ENCODE measurements at places on chromosomes 11 and 22.

GRCh38 chr22:47563406-47564157, 801.1 kb downstream of the TBC1D22A start:
- DNase-seq = no peak

- no peak for DNase-seq
Observed at GRCh38 chr11:18615628-18616392, 16.2 kb downstream of the MISFA start.

DNA sequence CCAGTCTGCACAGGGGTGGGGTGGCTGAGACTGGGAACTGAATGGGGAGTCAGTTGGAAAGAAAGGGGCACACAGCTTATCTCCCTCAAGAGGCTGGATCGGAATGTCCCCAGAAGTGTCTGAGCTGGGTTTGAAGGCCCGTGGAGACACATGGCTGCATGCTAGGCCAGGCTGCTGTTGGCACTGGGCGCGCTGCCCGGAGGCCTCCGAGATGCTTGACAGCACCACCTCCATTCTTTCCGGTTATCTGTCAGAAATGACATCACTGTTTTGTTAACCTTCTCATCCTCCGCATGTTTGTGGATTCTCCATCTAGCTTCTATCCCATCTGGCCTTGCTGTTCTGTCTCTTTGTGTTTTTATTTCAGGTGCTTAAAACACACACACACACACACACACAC, 85.5 kb downstream of the APIP start:
- DNase-seq = peak; percentile 24

- no peak for DNase-seq
Observed at GRCh38 chr22:17397756-17398547, 28.7 kb downstream of the CECR2 start.

DNA sequence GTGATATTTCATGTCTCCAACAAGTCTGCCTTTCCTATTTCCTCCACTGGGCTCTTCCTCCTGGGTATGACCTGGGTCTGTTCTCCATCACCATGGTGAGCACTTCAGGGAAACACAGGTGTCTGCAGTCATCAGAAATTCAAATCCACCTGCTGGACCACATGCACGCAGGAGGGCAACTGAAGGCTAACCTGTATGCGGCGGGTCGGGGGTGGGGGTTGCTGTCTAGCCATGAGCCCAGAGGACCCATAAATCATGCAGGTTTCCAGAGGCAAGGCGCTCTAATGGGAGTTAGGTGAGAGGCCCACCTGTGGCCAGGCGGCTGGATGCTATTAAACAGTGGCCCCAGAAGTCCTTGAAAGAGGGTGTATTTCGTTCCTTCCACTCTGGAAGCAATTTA, 11.1 kb upstream of the PAMR1 start:
- DNase-seq = no peak

DNA sequence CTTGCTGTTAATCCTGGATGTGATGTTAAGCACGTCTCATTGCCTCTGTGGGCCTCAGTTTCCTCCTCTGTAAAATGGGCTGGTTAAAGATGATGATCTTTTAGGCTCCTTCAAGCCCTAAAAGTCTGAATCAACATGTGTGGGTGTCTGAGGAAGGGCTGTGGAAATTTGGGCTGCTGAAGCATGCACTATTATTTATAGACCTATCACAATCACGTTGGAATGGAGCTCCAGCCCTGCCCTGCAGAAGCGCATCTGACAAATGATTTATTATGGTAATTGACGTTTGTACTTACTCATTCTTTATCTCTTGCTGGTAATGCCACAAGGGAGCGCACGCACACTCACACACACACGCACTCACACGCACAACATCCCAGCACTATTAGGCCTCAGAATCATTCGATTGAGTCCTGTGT, 20.4 kb downstream of the P2RX3 start:
- no peak for DNase-seq

DNA sequence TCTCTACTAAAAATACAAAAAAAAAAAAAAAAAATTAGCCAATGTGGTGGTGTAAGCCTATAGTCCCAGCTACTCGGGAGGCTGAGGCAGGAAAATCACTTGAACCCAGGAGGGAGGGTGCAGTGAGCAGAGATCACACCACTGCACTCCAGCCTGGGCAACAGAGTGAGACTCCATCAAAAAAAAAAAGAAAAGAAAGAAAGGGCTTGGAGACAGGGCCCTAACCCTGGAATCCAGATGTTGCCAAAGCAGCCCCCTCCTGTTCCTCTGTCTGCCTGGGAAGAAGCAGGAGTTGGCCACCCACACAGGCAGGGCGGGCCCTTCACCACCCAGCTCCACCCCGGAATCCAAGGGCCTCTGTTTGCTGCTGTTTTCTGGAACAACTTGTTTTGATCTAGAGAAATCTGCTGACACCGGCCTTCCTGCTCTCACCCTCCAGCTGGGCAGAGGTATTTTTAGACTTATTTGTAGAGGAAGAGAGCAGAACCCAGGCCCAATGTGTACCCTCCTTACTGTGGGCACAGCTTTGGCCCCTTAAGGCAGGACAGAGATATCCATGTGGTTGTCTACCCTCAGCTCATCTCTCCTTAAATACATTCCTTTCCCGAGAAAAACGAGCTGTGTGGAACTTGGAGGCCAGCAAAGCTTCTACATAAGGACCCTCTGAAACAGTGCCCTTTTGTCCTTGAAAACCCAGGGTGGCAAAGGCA, 2.7 kb upstream of the NEAT1 start:
- no peak for DNase-seq

DNA sequence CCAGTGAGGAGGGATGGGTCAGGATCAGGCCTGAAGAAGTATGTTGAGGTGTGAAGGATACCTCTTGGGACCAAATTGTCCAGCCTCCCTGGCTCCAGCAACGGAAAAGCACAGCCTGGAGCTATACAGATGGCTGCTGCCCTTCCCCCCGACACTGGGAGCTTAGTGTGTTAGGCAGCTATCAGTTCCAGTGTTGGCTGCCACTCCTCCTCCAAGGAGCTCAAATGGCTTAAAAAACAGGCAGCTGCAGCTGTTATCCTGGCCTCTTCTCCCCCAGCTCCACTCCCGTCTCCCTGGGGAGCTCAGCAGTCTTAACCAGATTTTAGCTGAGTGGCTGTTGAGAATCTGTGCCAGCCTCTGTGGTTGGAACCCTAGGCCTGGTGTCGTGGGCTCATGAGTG, 225.0 kb downstream of the JRKL start:
- DNase-seq = no peak

- no peak for DNase-seq
Observed at GRCh38 chr11:114782650-114783310, 104.5 kb downstream of the NXPE2 start.

GRCh38 chr22:36964106-36964505, 50.7 kb downstream of the CSF2RB start:
- DNase-seq = no peak

GRCh38 chr22:37310815-37311595, 28.7 kb downstream of the CYTH4 start:
- no peak for DNase-seq

DNA sequence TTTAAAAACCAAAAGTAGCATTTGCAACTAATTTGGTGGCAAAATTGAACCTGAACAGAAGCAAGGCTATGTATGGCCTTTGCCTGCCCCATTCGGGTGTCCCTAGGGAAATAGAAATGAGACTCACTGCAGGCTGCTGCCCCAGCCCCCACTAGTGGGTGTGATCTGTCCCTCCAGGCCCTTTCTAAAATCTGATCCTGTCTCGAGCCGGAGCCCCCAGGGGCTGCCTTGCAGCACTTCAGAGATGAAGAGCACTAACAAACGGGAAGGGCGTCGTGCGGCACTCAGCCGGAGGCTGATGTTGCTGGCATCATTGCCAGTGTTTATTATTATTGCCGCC, 43.2 kb downstream of the CD82 start:
- DNase-seq = no peak

DNA sequence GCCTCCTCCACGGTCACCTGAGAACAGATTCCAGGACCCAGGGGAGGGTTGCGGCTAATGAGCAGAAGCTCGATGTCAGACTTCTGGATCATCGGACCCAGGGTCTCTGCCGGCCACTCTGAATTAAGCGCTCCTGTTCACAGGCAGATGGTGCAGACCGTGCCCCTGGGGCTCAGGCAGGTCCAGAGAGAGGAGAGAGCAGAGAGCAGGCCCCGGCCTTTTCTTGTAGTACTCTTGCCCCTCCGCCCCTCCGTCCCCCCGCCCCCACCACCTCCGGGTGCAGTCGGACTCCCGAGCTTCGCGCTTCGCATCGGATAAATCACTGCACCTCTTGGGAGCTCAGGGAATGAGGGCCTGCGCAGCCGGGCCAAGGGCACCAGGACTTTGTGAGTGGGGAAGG, 50.3 kb downstream of the RPS6KA4 start:
- no peak for DNase-seq

DNA sequence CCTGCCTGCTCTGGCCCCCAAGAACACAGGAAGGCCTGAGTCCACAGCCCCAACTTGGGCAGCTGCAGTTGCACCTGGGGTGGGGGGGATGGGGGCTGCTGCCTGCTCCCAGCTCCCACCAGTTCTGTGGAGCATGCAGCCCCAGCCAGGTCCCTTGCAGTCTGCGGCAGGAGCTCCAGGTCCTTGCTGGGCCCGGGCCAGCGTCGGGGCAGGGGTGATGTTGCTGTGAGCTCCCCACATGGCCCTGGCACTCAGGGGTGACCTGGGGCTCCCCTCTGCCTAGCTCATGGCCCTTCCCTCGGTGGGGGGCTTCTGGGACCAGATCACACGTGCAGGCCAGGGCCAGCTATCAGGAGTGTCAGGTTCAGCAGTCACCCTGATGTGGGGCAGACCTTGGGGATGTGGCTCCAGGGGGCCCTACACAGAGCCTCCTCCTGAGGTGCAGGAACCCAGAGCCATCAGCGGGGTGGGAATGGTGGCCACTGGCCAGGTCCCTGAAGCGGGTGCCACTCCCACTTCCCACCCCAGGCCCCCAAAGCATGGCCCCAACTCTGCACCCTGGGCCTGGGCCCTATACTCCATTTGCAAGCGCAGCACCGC, 10.4 kb upstream of the MED17 start:
- no peak for DNase-seq

DNA sequence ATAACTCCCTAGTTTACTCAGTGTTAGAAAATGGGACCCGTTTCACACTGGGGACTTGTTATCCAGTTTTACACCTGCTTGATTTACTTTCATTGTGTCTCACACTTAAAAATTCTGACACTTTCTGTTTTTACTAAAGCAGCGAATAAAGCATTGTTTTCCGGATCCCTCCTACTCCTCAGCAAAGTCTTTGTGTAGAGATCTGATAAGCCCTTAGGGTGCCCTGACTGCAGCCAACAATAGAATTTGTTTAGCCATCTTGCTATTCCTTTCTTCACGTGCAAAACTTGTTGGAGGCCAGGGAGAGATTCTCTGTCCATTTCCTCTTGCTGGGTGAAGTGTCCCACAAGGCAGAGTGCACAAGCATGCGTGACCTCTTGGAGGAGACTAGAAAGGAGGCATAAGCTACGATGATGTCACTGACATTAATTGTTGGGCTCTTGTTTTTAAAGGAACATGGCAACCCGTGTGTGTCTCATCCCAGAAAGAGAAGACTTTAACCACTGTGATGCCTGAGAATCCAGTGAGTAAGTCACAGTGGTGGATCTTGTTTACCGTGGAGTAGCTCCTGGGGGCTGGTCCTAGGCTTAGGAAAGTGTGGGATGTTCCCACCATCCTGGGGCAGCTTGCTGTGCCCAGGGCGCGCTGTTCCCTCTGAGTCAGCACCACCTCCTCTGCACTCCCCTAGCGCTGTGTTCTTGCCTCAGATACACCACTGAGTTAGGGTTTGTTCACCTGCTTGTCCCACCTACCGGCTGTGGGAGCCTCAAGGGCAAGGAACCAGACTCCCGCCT, 27.7 kb downstream of the MICAL2 start:
- no peak for DNase-seq

DNA sequence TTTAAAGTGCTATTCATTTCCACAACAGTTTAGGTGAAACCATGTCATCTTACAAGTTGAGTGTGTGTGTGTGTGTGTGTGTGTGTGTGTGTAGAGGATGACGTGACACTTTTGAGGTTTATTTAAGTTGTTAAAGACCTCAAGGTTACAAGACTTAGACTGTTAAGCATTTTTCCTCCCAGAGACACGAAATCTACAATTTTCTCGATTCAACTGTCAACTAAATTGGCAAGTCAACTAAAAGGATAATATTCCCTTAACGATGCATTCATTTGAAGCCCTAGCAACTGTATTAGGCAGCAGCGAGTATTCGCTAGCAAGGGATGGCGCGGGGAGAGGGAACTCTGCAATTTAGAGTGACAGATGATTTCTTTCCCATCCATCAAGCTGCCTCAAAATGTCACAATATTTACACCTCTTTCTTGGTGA, 17.6 kb upstream of the BDNF start:
- no peak for DNase-seq

DNA sequence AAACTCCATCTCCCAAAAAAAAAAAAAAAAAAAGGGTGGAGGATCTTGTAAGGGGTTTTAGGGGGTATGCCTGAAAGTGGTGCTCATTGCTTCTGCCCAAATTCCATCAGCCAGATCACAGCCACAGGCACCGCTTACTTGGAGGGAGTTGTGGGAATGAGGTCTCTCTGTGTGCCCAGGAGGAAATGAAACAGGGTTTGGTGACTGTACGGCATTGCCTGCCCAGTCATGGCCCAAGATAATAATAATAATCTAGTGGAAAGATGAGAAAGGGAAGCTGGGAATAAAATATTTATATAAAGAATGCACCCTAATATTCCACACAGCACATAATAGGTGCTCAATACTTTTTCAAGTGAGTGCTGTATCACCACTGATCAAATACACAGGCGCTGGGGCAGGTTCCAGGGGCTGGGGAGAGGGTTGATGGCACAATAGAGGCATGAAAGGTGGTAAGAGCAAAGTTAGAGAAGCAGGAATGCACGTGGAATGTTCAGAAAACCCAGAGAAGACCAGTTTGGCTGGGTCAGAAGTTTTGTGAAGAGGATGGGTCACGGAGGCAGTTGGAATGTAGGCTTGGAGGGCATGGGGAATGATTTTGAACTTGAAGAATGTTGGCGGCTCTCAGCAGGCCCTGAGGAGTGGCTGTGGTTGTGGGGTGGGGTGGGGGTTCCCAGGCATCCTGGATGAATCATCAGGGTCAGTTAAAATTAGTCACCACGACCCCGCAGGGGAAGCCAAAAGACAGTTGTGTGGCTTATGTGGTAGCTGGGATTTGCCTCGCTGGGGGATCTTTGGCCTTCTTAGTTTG, 12.5 kb upstream of the MB start:
- DNase-seq = no peak

- DNase-seq = no peak
Observed at GRCh38 chr11:110818032-110818687, 105.9 kb upstream of the ARHGAP20 start.

GRCh38 chr11:31645747-31646146, 136.2 kb downstream of the ELP4 start:
- DNase-seq = no peak

DNA sequence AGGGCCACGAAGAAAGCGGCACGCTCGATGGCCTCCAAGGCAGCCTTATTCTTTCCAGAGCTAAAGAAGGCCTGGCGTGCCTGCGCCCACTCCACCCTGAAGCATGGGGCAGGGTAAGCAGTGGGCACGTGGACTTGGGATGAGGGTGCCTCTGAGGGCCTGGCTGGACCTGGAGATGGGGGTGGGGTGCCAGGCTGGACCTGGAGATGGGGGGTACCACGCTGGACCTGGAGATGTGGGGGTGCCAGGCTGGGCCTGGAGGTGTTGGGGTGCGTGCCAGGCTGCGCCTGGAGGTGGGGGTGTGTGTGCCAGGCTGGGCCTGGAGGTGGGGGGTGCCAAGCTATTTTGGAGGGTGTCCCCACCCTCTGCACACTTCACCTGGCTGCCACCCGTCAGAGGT, 5.3 kb downstream of the CPT1B start:
- no peak for DNase-seq
